Lung (tissue), 17 donors: ENCODE measurements at places on chromosomes 1 and 21. TPM values are rescaled to one million over a fixed set of nuclear protein-coding genes. Genes with fewer than 3 reads are reported as not detected.

The DNAH14 gene
- total RNA-seq: 9.1 TPM

The CD247 gene
- total RNA-seq: 3.4 TPM

The REN gene
- 0.28 TPM for total RNA-seq

The ENAH gene
- total RNA-seq: 75.4 TPM

The MSH4 gene
- 0.34 TPM for total RNA-seq

The DNM3 gene
- 7.3 TPM for total RNA-seq

The TMIGD3 gene
- total RNA-seq: 3.9 TPM

The NBPF6 gene
- not detected for total RNA-seq

The PODN gene
- 12.9 TPM for total RNA-seq

The CFAP74 gene
- 7.3 TPM for total RNA-seq

The AQP10 gene
- 0.31 TPM for total RNA-seq

The CLDN19 gene
- 2.0 TPM for total RNA-seq

The NR0B2 gene
- 2.1 TPM for total RNA-seq

The GJA8 gene
- total RNA-seq: not detected

The ESPN gene
- total RNA-seq: 20.8 TPM

The PTGS2 gene
- total RNA-seq: 18.3 TPM

The VANGL1 gene
- 10.9 TPM for total RNA-seq

The SYTL1 gene
- 10.5 TPM for total RNA-seq

The ATAD3B gene
- 39.0 TPM for total RNA-seq

The VWA5B1 gene
- total RNA-seq: 0.40 TPM

The U2AF1 gene
- total RNA-seq: 18.6 TPM

The C2CD4D gene
- total RNA-seq: 0.40 TPM

The VN1R5 gene
- total RNA-seq: not detected

The CLEC20A gene
- not detected for total RNA-seq

The SH3BP5L gene
- total RNA-seq: 25.5 TPM

The ARHGEF19 gene
- total RNA-seq: 17.3 TPM

The C1orf21 gene
- 59.9 TPM for total RNA-seq

The RNF186 gene
- total RNA-seq: not detected

The CFAP57 gene
- total RNA-seq: 10.4 TPM

The ZNF697 gene
- total RNA-seq: 22.2 TPM

The C1QC gene
- total RNA-seq: 41.3 TPM

The SLC22A15 gene
- total RNA-seq: 16.4 TPM

The RGS8 gene
- 0.03 TPM for total RNA-seq

The C1orf116 gene
- 123 TPM for total RNA-seq

The NPL gene
- total RNA-seq: 36.0 TPM

The THEM5 gene
- total RNA-seq: not detected

The HSD3B1 gene
- total RNA-seq: not detected

The FNDC7 gene
- 0.06 TPM for total RNA-seq

The APCS gene
- total RNA-seq: not detected

The NTMT2 gene
- not detected for total RNA-seq

The OVAAL gene
- not detected for total RNA-seq

The IL20 gene
- not detected for total RNA-seq

The ANGPTL3 gene
- 0.06 TPM for total RNA-seq

The YARS1 gene
- 61.2 TPM for total RNA-seq

The SLC30A10 gene
- total RNA-seq: not detected

The SAMD13 gene
- 0.89 TPM for total RNA-seq

The CNKSR1 gene
- total RNA-seq: 29.9 TPM

The SELENBP1 gene
- 195 TPM for total RNA-seq

The AK2 gene
- total RNA-seq: 127 TPM

The ZNF648 gene
- total RNA-seq: 0.20 TPM

The MARCKSL1 gene
- total RNA-seq: 78.4 TPM

The SPRR2F gene
- not detected for total RNA-seq

The EFNA1 gene
- 202 TPM for total RNA-seq

The PEAR1 gene
- 15.3 TPM for total RNA-seq

The GNAT2 gene
- total RNA-seq: not detected

The KRTAP7-1 gene
- not detected for total RNA-seq
